ENCODE measurements at places on chromosomes 6 and 20.

- DNase-seq = no peak
These were observed 54.9 kb downstream of the CDH22 start for GRCh38 chr20:46253391-46253790.

DNA sequence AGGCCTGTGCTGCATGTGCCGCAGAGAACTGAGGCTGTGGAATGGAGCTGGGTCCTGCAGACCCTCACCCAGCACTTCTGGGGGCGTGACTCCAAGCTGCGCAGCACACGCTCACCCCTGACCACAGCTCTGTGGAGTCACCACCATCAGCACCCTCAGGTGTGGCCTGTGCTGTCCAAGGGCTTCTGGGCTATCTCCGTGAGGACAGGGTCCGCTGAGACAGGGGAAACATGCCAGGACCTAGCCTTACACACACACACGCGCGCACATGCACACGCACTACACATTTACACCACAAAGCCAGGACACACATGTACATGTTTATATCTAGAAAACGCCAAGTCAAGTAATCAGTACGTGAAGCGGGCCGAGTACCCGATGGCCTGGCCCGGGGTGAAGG, 26.8 kb upstream of the TCFL5 start:
- no peak for DNase-seq

DNA sequence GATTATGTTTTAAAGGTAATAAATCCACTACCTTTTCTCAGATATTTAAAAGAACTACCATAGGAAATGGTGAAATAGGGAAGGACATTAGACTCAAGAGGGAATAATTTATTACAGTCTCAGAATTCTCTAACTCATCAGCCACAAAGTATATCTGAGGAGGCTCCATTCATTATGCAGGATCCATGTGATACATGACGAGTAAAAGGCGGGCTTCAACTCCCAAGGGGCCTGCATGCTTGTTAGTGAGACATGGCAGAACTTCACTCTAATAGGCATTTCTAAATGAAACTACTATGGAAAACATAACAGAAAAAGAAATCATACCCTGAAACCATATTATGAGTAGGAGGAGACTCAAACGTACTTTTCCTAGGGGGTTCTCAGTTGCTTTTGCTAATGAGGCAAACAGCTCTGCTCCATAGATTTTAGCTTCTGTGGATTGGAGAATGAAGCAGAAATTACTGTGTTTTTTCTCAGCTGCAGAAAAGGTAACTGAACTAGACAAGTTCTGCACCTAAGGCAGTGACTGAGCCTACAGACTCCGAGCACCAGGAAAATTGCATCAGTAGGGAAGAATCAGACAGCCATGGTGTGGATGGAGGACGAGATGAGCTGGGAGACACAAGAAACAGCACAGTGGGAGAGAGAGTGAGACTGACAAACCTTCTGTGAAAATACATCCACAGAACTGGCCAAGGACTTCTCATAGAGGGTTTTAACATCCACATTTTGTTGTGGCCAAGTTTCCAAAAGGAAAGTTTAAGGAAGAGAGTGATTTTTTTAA, 254.6 kb upstream of the PRDM1 start:
- DNase-seq = no peak

GRCh38 chr20:22962567-22963439, 72.3 kb upstream of the SSTR4 start:
- no peak for DNase-seq

DNA sequence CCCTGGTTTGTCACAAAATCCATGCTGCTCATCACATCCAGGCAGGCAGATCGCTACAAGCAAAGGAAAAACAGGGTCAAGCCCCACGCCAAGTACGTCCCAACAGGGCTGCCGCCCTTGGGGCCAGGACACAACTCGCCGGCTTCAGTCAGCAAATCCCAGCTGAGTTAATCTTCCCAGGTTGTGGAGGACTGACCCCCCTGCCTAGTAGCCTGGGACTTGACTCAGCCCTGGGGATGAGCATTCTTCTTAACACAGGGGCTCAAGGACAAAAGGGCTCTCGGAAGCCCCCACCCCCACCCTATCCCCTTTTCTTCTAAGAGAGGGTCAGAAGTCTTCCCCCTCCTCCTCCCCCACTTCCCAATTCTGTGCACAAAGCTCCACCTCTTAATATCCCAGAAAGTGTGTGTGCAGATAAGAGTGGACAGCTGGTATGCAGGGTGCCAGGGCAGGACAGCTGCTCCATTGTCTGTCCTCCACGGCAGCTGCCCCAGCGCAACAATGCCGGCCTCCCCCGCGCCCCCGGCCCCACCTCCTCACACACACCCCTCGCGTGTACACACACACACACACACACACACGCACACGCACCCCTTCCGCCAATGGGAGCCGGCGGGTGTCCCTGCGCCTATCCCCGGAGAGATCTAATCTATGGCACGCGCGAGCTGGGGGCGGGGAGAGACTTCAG, 4.5 kb downstream of the DLL1 start:
- DNase-seq = no peak

GRCh38 chr6:43367245-43367984, 2.0 kb downstream of the ZNF318 start:
- DNase-seq = no peak

- no peak for DNase-seq
These were observed 83.4 kb upstream of the BMP5 start for GRCh38 chr6:55958790-55959189.
